Suppressor macrophage (primary cell): ENCODE measurements at places on chromosomes 1 and 21.
A peak's percentile ranks its signal among the peaks of the same experiment; 100 is the strongest.

DNA sequence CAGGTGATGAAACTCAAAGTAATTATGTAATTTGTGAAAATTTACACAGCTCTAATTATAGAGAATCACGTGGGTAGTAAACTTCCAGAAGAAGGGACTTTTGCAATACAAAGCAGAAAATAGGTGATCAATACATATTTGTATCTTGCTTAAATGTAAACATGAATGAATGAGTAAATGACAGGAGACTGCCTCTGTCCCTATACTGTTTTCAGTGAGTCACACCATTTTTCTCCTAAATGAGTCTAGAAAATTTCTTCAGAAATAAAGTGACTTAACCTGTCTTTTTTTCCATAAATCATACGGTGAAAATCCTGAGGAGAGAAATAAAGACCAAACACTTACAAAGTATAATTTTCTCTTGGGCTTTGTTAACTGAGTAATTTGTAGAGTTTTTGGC lies 11.9 kb downstream of the RAP1A start:
- DNase-seq: no peak

GRCh38 chr1:116540088-116540487 lies 30.7 kb downstream of the CD58 start:
- DNase-seq: no peak

DNA sequence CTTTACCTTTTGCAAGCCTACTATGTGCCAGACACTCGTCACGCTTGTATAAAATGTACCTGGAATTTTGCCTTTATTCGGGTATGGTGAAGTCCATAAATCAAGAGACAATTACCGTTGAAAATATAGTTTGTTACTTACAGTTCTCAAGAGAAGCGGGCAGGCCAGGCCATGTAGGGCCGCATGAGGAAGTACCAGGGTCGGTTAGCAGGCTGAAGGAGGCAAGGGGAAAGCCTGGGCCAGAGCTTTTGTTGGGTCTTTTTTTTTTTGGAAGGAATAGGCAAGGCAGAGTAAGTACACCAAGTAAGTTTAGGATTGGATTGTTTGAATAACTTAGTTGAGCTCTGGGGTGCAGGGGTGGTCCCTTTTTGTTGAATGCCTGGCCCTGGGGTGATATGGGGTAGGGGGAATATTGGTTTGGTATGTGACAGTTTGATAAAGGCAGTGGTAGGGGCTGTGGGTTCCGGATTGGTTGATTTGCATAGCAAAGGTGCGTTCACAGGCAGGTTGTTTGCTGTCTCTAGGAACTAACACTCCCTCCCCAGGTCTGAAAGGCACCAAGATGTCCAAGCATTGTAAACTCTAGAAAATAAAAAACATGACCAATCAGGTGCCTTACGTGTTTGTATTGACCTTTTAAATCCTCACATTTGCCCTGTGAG lies 80.7 kb downstream of the KAZN start:
- no peak for DNase-seq

- no peak for DNase-seq
Observed at GRCh38 chr1:59846209-59846894, 31.6 kb downstream of the HOOK1 start.

DNA sequence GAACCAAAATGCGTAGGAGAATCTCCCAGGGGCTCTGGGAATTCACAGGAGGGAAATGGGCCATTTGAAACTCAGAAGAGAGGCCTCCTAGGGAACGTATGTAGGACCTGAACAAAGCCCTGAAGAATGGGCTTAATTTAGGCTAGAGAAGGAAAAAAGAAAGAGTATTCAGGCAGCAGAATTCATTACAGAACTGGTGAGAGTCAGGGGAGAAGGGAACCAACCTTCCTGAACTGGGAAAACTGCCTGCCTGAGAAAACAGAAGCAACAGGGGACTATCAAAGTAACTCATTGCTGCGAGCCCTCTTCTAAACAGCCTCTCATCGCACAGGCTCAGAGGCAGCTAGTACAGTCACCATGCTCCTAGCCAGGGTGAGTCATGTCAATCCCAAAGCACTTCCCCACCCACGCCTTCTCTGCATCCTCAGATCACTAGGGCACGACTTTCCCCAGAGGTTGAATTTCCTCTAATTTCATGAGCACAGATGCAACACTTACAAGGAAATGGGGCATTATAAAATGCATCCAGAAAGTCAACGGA lies 98.1 kb downstream of the ADSS2 start:
- peak; percentile 96 for DNase-seq

GRCh38 chr1:15424146-15424667 lies 14.0 kb upstream of the CTRC start:
- DNase-seq: no peak

DNA sequence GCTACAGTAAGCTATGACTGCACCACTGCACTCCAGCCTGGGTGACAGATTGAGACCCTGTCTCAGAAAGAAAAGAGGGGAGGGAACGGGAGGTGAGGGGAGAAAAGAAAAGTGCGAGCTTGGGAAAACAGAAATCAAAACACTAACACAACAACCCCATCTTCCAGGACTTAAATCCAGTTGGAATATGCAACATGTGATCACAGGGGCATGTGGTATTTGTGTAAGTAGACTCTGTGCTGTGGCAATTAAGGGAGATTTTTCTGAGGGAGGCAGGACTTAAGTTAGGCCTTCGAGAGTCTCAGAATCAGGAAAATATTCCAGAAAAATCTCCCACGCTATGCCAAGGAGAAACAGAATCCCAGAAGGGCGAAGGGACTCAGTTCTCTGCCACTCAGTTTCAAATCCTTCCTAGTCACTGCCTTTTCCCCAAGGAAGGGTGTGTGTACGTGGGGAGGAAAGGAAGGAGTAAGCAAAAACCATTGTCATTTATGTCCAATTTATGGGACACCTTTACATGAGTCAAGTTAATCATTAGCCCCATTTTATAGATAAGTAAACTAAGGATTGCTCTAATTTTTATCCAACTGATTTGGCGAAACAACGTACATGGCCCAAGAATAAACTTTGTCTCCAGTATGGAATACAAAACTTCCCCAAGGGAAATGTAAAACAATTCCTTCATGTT lies 12.3 kb downstream of the ID3 start:
- DNase-seq: no peak

DNA sequence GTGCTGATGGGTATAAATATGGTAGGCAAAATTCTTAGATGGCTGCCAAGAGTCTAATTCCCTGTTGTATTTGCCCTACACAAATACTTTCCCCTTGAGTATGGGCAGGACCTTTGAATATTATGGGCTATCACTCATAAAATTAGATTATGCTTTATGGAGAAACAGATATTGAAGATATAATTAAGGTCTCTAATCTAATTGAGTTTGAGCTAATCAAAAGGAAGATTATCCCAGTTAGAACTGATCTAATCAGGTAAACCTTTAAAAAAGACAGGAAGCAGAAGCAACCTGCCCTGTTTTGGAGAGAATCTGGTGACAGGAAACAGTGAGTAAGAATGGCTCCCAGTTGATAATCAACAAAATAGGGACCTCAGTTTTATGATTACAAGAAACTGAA lies 609.0 kb upstream of the PRMT6 start:
- DNase-seq: no peak

DNA sequence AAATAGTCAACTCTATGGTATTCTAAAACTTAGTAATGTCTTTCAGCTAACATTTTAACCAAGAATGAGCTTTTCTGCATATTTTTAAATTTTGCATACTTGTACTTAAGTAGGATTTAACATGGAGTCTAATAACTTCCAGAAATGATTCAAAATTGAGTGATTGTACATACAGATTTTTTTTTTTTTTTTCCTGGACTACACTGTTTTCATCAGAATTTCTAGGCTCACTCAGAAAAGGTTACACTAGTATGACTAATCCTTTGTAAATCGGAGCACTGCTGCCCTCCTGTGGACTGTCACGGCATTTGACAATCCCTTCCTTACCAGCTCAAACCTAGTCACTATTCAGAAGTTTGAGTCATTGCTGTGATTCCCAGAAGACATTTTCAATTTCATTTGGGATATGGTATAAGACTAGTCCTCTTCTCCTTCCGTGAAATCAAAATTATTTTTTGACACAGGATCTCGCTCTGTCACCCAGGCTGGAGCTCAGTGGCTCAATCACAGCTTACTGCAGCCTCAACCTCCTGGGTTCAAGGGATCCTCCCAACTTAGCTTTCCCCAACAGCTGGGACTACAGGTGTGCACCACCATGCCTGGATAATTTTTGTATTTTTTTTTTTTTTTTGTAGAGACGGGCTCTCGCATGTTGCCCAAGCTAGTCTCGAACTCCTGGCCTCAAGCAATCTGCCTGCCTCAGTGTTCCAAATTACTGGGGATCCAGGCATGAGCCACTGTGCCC lies 45.5 kb downstream of the CD46 start:
- DNase-seq: peak; percentile 89

GRCh38 chr1:17874231-17874630 lies 119.1 kb downstream of the ACTL8 start:
- DNase-seq: no peak

GRCh38 chr1:234369784-234370183 lies 3.5 kb upstream of the COA6 start:
- DNase-seq: peak; percentile 23

DNA sequence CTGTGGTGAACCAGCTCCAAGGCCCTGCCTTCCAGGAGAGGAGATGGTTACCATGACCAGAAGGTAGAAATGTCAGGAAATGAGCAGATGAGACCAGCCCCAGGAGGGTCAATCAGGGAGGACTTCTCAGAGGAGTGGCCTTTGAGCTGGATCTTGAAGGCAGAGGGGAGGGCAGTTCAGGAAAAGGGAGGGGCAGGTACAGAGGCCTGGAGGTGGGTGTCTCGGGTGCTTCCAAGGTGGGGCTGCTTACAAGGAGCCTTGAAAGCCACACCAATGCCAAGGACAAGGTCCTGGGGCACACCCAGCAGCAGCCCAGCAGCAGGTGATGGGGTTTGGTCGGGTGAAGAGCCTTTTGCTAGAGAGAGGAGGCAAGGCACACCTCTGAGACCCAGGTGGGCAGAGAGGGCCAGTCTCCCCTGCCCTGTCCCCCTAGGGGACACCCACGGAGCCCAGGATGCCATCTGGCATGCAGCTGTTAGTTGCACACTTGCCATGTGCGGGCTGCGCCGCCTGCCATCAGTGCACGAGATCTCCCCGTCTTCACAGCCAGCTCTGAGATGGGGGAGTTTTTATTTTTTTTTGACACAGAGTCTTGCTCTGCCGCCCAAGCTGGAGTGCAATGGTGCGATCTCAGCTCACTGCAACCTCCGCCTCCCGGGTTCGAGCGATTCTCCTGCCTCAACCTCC lies 18.5 kb downstream of the SLC66A1 start:
- DNase-seq: no peak

DNA sequence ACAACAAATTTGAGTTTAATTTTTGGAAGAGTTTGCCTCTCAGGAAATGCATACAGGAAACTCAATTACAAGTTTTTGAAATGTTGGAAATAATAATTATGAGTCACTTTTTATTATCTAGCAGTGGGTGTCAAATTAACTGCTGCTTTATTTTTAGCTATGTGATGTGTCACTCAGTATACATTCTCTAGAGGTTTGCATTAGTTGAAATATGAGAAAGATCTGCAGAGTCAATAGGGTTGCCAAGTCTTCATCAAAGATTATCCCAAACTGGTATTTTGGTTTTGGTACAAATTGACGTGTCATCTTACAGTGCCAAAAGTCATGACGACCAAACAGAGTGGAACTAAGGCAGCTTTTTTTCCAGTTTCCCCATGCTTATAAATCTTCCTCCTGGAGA lies 54.3 kb upstream of the DIPK1A start:
- DNase-seq: no peak

GRCh38 chr1:109083923-109084322 lies 6.6 kb upstream of the TMEM167B start:
- peak; percentile 19 for DNase-seq

- DNase-seq: no peak
Observed at GRCh38 chr1:47508702-47509431, 71.0 kb downstream of the FOXD2 start.

DNA sequence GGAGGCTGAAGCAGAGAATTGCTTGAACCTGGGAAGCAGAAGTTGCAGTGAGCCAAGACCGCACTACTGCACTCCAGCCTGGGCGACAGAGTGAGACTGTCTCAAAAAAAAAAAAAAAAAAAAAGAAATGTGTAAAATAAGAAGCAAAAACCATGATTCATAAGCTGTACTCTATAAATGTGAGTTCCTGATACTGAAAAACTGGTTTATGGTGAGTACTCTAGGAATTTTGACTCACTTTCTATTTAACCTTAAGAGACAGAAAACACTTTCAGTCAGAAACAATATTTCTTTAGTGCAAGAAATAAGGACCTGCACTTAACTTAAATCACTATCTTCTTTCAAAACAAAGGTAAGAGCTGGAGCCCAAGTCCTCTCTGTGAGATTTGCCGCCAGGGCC lies 19.9 kb upstream of the POU2F1 start:
- no peak for DNase-seq

DNA sequence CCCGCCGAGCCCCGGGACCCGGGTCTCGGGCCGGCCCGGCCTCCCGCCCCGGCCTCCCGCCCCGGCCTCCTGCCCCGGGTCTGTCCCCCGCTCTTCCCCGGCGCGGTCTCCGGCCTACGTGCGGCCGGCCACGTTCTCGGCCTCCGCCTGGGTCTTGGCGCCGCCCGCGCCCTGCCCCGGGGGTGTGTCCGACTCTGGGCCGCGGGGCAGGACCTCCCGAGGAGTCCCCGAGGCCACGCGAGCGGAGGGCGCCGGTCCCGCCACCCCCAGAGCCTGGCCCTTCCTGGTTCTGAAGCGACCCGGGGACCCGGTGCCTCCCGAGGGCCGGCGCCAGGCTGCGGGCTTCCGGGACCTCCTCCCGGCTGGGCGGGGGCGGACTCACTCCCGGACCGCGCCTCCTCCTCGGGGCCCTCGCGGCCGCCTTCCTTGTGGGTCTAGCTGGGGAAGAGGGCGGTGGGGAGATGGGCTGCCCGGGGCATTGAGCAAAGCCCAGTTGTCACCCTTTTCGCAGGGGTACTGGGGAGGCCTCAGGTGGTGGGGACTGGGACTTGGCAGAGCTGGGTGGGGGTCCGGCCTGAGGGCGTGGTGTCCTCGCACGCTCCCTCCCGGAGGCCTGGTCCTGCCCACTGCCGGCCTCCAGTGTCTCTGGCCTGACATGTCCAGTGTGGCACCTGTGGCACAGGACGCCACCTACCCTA lies 558 bp downstream of the PFKL start:
- DNase-seq: peak; percentile 77

GRCh38 chr1:7863756-7864328 lies 11.0 kb upstream of the UTS2 start:
- DNase-seq: no peak

- peak; percentile 4 for DNase-seq
Observed at GRCh38 chr1:40477678-40478053, 576 bp downstream of the ZFP69 start.

DNA sequence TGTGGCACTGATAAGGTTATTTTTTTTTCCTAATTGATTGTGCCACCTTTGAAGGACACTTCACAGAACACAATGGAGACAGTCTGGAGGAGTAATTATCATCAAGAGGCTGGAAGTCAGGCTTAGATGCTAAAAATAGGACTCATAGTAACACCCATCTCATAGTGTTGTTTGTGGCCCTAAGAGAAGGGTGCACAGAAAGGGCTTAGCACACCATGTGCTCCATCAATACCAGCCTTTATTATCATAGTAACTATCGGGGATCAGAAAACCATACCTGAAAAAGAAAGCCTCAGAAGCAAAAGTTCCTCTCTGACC lies 11.9 kb downstream of the NIPAL3 start:
- DNase-seq: no peak
